IMR-90 (cell line): ENCODE measurements at places on chromosomes 1 and 21.

- H3K36me3 ChIP-seq = no peaks in the 10 kb centered on the region
- no peaks in the 10 kb centered on the region for H3K4me1 ChIP-seq
- no peak for DNase-seq
- no peaks in the 10 kb centered on the region; the same call in 1 of the 2 replicates for H3K27me3 ChIP-seq
- H3K27ac ChIP-seq = no peak overlapping the region
- H3K4me3 ChIP-seq = no peak overlapping the region
Measured at GRCh38 chr1:232090816-232091215, 464.2 kb downstream of the DISC1 start.

DNA sequence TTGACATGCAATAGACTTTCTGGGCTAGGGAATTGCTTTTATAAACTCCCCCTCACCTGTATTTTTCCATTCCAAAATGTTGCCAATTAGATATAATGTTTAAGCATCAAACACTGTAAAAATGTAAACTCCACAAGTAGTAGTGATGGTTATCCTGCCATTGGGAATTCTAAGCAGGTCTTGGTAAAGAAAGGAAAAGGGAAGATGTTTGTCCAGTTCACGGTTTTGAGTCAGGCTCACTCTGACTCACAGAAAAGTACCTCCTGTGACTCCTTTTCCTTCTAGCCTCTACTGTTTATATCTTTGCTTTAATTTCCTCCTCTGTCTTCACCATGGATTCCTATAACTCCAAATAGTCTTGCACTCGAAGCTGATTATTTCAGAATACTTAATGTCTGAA, 19.0 kb upstream of the PTPN14 start:
- no peak overlapping the region for H3K4me3 ChIP-seq
- H3K4me1 ChIP-seq = peaks cover 14% of the 10 kb centered on the region
- no peaks in the 10 kb centered on the region for H3K36me3 ChIP-seq
- DNase-seq = peak; percentile 90

DNA sequence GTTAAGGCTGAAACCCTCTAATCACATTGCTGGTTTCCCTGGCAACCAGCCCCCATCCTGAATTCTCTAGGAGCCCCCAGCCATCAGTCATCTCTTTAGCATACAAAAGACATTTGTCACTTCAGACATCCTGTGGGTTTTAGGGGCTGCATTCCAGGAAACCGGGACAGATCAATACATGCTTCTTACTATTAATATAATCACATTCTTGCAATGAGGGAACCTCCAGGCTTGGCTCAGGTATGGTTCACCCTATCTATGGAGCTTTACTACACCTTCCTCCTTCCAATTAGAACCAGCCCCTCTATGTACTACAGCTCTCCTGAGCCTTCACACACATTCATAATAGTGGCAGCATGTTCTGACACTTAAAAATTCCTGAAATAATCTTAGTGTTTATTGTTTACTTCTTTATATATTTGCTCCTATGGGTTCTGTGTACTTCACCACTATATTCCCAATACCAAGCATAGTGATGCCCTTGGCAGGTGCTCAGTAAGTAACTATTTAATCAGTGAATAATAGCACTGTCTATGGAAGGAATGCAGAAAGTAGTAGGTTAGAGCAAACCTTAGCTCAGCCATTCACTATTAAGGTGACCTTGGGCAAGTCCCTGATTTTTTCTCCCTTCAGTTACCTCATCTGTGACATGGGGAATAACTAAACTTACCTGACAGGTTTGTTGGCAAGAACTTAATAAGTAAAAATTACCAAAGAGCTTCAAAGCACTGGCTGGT, 59.6 kb downstream of the ZNF678 start:
- no peak overlapping the region for H3K27ac ChIP-seq
- no peak overlapping the region for H3K4me3 ChIP-seq
- H3K36me3 ChIP-seq = no peaks in the 10 kb centered on the region
- no peaks in the 10 kb centered on the region for H3K27me3 ChIP-seq
- no peak for DNase-seq

GRCh38 chr1:30656171-30656940, 67.0 kb downstream of the MATN1 start:
- peaks cover 10% of the 10 kb centered on the region; the same call in 1 of the 2 replicates for H3K27me3 ChIP-seq
- no peaks in the 10 kb centered on the region for H3K36me3 ChIP-seq
- H3K4me1 ChIP-seq = no peaks in the 10 kb centered on the region
- no peak overlapping the region for H3K27ac ChIP-seq

GRCh38 chr1:168216171-168216570, 9.6 kb upstream of the SFT2D2 start:
- no peak for DNase-seq
- no peak overlapping the region for H3K4me3 ChIP-seq
- H3K4me1 ChIP-seq = no peaks in the 10 kb centered on the region
- no peaks in the 10 kb centered on the region; the same call in 1 of the 2 replicates for H3K27me3 ChIP-seq
- no peak overlapping the region for H3K27ac ChIP-seq

DNA sequence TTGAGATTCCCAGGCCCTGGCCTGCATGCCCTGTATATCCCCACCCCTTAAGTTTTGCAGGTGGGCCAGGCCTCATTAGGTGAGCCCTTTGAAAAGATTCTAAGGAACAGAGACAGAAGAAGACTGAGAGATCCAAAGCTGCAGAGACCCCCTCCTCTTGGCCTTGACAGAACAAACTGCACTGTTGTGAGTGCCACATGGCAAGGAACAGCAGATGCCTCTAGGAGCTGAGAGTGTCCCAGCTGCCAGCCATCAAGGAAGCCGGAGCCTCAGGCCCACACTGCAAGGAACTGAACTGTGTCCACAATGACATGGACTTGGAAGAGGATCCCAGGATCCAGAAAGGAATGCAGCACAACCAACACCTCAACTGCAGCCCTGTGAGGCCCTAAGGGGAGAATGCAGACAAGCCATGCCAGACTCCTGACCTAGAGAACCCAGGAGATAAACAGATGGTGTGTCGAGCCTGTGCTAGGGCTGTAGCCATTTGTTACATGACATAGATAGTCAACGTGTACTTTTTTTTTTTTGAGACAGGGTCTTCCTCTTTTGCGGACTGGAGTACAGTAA, 182.7 kb downstream of the AJAP1 start:
- no peak for DNase-seq
- H3K4me1 ChIP-seq = no peaks in the 10 kb centered on the region
- no peaks in the 10 kb centered on the region for H3K36me3 ChIP-seq
- H3K27me3 ChIP-seq = no peaks in the 10 kb centered on the region
- no peak overlapping the region for H3K4me3 ChIP-seq

- no peaks in the 10 kb centered on the region for H3K36me3 ChIP-seq
- H3K4me1 ChIP-seq = peaks cover 20% of the 10 kb centered on the region
- H3K4me3 ChIP-seq = no peak overlapping the region
- H3K27me3 ChIP-seq = no peaks in the 10 kb centered on the region
- peak; percentile 91 for DNase-seq
- peak overlapping the region; percentile 94 for H3K27ac ChIP-seq
Measured at GRCh38 chr21:35563885-35564451, 496.4 kb downstream of the SETD4 start.

DNA sequence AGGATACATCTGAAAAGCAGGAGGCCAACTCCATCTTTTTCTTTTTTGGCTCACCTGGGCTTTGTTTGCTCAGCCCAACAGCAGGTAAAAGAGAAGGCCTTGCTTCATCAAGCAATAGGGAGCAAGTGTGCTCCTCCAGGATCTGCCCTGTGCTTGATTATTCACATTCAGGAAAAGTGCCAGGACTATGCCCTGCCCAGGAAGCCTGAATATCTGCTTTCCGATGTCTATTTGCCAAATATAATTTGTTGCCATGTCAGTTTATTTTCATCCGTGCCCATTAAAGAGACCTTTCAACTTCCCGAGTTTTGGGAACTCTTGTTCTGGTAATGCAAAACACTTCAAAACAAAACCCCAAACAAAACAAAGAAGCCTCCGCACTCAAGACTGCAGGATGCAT, 185.3 kb downstream of the CDC7 start:
- H3K27me3 ChIP-seq = no peaks in the 10 kb centered on the region
- H3K27ac ChIP-seq = no peak overlapping the region
- peaks cover 8% of the 10 kb centered on the region for H3K36me3 ChIP-seq
- H3K4me1 ChIP-seq = peaks cover 9% of the 10 kb centered on the region; the same call in 1 of the 2 replicates

- H3K27ac ChIP-seq = no peak overlapping the region
- no peak overlapping the region for H3K4me3 ChIP-seq
- H3K36me3 ChIP-seq = no peaks in the 10 kb centered on the region
- H3K4me1 ChIP-seq = no peaks in the 10 kb centered on the region
- no peaks in the 10 kb centered on the region for H3K27me3 ChIP-seq
Measured at GRCh38 chr1:101918277-101918676, 78.4 kb downstream of the OLFM3 start.

DNA sequence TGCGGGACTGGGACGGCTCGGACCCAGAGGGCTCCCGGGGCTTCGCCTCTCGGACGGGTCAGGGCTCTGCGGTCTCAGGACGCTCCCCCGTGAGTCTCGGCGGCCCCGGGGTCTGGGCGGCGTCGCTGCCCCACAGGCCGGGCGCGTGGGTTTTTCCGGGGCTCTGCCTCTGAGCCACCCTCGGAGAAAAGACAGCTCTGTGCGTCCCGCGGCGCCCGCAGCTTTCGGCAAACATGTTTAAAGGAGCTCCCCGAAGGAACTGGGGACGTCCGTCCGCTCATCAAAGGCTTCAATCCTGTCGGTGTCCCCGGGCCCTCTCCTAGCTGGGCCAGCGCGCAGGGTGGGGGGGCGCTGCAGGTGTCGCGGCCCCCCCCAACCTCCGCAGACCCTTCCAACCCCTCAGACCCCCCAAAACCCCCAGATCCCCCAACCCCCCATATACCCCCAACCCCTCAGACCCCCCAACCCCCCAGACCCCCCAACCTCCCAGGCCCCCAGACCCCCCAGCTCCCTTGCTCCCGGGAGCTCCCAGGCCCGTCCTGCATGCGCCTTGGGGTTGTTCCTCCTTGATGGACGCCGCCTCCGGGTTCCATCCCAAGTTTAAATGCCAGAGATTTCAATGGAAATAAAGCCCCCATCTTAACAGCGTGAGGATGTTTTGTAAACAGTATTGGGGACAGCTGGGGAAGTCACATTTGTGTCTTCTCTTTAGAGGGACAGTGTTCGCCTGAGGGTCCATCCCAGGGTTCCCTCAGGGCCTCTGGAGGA, 996 bp upstream of the C1orf159 start:
- 0 out of 2 replicates have a peak, but pooled peaks cover 1% of the 10 kb centered on the region for H3K4me1 ChIP-seq
- no peak for DNase-seq
- no peaks in the 10 kb centered on the region; the same call in 1 of the 2 replicates for H3K27me3 ChIP-seq
- H3K36me3 ChIP-seq = 0 out of 2 replicates have a peak, but pooled peaks cover 3% of the 10 kb centered on the region

DNA sequence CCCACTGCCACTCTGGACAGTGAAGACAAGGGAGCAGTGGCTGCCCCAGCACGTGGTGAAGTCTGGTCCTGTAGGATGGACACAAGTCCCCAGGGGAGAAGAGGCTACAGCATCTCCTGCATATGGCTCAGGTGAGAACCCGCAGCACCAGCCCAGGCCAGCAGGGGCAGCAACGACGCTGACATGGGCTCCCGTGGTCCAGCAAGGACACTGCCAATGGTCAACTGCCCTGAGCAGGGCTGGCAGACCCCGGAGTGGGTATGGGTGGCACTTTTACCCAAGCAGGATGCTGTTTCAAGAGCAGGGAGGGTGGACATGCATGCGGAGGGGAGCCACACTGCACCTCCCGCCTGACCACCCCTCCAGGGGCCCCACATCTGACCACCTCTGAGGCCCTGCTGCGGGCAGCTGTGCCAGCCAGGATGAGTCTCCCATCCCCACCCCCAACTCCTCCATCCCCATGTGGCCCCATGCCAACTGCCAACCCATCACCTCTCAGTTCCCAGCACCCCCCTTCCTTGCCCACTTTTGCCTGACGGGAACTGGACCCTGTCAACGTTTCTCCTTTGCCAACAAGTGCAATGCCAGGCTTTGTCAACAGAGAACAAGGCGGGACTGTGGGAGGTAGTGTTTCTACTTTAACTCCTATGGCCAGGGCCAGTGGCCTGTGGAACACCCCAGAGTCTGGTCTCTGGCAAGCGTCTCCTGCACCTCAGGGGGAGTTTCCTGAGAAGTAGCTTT, 8.6 kb downstream of the MORN1 start:
- no peak for DNase-seq
- H3K4me1 ChIP-seq = no peaks in the 10 kb centered on the region
- no peak overlapping the region for H3K27ac ChIP-seq
- H3K27me3 ChIP-seq = no peaks in the 10 kb centered on the region

GRCh38 chr1:23558140-23558871, 995 bp downstream of the ID3 start:
- DNase-seq = peak; percentile 48
- H3K4me3 ChIP-seq = peak overlapping the region; percentile 76
- peaks cover 37% of the 10 kb centered on the region for H3K4me1 ChIP-seq
- peaks cover 16% of the 10 kb centered on the region for H3K36me3 ChIP-seq

- no peaks in the 10 kb centered on the region for H3K36me3 ChIP-seq
- peaks cover 12% of the 10 kb centered on the region for H3K27me3 ChIP-seq
- H3K4me3 ChIP-seq = no peak overlapping the region
- H3K27ac ChIP-seq = no peak overlapping the region
Measured at GRCh38 chr21:41290106-41290799, 26.3 kb upstream of the FAM3B start.

GRCh38 chr21:14318578-14318977, 64.4 kb downstream of the HSPA13 start:
- H3K4me3 ChIP-seq = no peak overlapping the region
- H3K36me3 ChIP-seq = no peaks in the 10 kb centered on the region
- no peaks in the 10 kb centered on the region for H3K4me1 ChIP-seq
- H3K27me3 ChIP-seq = no peaks in the 10 kb centered on the region
- DNase-seq = no peak

- no peak overlapping the region for H3K4me3 ChIP-seq
- no peaks in the 10 kb centered on the region; the same call in 1 of the 2 replicates for H3K27me3 ChIP-seq
- H3K4me1 ChIP-seq = peaks cover 17% of the 10 kb centered on the region
- no peaks in the 10 kb centered on the region for H3K36me3 ChIP-seq
Measured at GRCh38 chr1:17125756-17126237, 6.5 kb upstream of the PADI2 start.

- no peak for DNase-seq
- H3K27me3 ChIP-seq = no peaks in the 10 kb centered on the region
- H3K4me1 ChIP-seq = peaks cover 18% of the 10 kb centered on the region
- H3K4me3 ChIP-seq = peak overlapping the region; percentile 95
- H3K36me3 ChIP-seq = no peaks in the 10 kb centered on the region
Measured at GRCh38 chr1:39104158-39105060, 78.3 kb downstream of the NDUFS5 start.

DNA sequence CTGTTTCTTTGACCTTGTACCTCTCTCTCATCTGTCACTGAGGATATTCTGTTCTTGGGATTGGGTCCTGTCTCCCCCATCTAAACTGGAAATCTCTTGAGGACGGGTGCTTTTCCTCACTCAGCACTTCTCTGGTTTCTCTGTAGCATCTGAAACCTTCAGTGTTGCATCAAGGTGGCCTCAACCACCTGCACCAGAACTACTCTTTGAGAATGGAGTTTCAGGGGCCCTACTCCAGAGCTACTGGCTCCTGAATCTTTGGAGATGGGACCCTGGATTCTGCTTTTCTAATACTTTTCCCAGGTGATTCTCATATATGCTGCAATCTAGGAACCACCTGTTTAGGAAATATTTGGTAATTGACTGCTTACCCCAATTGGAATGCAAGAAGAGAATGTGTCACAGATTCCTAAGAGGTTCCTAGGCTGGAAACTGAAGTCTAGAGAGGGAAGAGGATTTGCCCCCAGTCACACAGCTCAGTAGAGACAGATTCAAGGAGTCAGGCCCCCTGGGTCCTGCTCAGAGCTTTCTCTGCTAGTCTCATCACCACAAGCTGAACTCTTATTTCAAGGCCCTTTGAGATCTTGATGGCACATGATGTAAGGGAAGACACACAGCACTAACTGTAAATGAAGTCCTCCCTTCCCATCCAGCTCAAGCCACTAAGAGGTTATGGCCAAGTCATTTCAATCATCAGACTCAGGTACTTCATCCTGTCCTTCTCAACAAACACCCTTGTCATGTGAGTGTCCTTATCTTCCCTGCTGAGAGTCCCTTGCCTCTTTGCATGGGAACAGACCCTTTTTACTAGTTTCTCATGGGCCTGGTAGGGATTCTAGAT, 48.7 kb downstream of the EIF2D start:
- H3K36me3 ChIP-seq = no peaks in the 10 kb centered on the region
- DNase-seq = no peak
- no peak overlapping the region for H3K4me3 ChIP-seq
- peaks cover 5% of the 10 kb centered on the region for H3K27me3 ChIP-seq
- no peaks in the 10 kb centered on the region for H3K4me1 ChIP-seq
- no peak overlapping the region for H3K27ac ChIP-seq
